HepG2 (cell line): ENCODE measurements at places on chromosomes 7 and 10.

- no peak for DNase-seq
Observed at GRCh38 chr7:30920021-30920583, 8.4 kb downstream of the AQP1 start.

DNA sequence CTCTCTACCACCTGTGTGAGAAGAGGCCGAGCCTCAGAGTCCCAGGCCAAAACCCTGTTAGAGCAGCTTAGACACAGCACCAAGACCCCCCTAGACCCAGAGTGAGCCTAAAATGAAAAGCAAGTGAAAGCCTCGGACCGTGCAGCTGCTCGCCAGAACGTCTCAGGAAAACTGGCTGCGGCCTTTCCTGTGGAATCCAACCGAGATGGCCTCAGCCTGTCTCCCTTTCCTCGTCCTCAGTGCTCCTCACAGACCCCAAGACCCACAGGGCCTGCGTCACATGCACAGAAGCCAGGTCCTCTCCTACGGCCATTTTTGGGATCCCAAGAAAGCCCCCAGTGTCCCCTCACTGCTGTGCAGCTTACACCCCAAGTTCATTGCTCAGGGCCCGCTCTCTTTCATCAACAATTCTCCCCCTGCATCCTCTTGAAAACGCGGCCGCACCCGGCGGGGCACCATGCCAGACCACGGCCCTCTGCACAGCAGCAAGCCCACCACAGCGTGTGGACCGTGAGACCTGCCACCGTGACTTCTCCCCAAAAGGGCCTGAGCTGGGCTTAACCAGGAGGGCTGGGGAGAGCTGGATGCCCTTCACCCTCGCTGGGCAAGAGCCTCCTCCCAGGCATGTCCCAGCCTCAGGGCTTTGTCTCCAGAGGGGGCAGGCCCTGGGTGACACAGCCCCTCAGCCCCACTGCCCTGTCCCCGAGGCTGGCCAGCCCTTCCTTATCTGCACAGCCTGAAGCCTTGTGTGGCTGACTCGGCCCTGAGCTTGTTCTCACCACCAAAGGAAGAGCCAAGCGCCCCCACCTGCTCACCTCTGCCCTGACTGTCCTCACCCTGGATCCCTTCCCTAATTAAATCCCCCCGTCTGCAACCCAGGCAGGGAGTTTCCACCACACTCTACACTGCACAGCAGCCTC, 142.9 kb downstream of the PTPRN2 start:
- DNase-seq = no peak

- no peak for DNase-seq
Observed at GRCh38 chr10:109592391-109592790, 330.9 kb downstream of the XPNPEP1 start.

GRCh38 chr10:78691301-78692030, 377.3 kb upstream of the ZMIZ1 start:
- no peak for DNase-seq

DNA sequence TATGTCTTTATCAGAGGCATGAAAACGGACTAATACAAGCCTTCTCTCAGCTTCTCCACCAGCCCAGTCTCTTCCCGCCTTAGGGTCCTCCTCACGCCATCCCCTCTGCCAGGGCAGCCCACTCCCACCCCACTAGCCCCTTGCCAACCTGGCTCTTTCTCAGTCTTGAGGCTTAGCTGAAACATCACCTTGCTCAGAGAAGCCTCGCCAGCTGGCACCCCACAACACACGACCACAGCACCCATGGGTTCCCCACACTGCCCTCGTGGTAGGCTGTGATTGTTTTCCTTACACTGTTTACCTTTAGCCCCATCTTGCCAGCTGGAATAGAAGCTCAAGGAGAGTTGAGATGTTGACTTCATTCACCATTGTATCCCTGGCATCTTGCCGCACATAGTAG, 44.4 kb downstream of the GPAM start:
- no peak for DNase-seq

DNA sequence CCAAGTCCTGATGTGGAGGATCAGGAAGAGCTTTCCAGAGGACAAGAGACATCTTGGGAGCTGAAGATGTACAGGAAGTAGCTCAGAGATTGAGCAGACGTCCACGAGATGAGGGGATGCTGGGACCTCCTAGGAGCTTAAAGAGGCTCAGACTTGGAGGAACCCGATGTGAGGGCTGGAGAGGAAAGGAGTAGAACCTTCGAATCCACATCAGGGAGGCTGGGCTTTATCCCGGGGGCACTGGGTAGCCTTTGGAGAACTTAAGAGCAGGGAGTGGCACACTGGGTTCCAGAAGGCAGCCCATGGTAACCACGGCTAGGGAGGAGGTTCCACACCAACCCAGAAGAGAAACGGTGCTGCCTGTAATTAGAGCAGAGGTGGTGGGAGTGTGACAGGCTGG, 10.8 kb downstream of the PRKCQ start:
- no peak for DNase-seq

DNA sequence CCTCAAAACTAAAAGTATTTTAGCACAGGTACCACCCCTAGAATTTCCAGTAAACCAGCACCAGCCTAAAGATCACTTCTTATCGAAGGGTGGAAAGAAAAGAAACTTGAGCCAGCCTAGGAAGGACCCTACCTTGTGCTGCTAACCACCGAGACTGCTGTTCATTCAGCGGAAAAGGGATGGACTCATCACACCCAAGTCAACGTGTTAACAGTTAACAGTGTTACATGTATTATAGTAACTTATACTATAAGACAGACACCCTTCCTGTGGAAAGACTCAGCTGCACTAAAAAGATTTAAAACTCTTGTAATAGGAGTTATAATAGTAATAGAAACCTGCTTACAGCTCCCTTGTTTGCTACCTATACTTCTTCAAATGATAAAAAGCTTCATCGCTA, 39.8 kb downstream of the MINDY4 start:
- no peak for DNase-seq

DNA sequence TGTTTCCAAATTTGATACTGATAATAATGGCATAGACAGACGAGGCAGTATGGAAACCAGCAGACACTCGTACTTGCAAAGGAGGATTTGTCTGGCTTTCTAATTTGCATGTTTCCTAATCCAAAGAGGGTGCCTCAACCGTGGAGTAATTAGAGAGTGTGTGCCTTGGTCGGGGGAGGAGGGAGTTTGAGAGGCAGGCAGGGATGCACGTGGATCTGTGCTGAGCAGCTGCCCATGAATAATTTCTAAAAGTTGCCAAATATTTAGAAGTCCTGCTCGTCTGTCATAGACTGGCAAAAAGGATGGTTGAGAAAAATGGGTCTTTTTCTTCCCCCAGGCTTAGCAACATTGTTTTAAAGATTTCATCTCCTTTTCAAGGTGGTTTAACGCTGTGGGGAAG, 69.4 kb downstream of the PTPRE start:
- DNase-seq = no peak

- no peak for DNase-seq
Observed at GRCh38 chr7:130951303-130951975, 217.4 kb upstream of the KLF14 start.

GRCh38 chr10:122655524-122656307, 43.9 kb downstream of the C10orf120 start:
- no peak for DNase-seq

- no peak for DNase-seq
Observed at GRCh38 chr10:6978187-6978627, 398.1 kb upstream of the PRKCQ start.

- DNase-seq = no peak
Observed at GRCh38 chr10:80649183-80649582, 111.5 kb downstream of the SH2D4B start.

DNA sequence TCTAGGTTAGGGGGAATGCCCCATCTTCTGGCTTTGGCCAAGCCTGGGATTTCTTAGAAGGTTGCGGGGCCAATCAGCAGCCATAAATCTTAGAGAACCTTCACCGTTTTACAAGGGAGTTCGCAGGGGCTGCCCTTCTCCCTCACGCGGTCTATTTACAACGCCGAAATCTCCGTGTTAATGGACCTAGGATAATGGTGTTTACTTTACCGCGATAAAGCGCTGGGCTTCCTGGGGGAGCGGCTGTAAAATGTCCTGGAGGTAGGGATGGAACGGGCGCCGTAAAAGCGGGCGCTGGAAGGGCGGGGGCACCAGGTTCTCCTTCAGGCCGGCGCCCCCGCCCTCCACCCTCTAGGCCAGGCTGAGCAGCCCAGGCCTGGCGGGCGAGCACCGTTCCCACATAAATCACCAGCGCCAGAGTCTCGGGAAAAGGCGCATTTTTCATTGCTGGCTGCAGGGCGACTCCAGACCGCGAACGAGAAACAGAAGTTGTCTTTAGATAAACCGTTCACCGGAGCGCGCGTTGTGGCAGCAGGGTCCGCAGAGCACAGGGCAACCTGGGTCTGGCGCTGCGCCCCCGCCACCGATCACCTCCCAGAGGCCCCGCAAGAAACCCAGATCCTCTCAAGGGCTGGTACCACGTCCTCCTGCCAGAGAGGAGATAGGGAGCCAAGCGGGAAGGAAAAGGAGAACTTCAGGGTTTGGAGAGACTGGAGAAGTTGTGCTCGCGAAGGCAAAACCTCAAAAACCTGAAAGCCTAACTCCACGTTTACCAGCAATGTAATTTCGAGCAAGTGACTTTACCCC, 12.5 kb upstream of the NKX2-3 start:
- no peak for DNase-seq

DNA sequence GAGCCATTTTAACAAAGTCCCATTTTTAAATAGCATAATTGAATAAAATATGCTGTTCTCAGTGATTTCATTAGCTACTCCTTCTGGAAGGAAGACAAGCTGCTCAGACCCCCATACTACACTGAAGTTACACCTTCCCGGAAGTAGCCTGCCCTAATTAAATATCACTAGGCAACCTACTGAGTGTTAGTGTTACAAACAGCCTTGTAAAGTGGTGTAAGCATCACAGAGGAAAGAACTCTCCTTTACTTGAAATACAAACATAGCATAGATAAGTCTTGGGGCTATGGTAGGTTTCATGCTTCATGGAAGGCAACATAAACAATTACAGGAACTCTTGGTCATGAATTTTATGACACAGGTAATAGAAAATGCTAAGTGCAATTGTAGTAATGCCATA, 43.4 kb upstream of the PTN start:
- DNase-seq = no peak

DNA sequence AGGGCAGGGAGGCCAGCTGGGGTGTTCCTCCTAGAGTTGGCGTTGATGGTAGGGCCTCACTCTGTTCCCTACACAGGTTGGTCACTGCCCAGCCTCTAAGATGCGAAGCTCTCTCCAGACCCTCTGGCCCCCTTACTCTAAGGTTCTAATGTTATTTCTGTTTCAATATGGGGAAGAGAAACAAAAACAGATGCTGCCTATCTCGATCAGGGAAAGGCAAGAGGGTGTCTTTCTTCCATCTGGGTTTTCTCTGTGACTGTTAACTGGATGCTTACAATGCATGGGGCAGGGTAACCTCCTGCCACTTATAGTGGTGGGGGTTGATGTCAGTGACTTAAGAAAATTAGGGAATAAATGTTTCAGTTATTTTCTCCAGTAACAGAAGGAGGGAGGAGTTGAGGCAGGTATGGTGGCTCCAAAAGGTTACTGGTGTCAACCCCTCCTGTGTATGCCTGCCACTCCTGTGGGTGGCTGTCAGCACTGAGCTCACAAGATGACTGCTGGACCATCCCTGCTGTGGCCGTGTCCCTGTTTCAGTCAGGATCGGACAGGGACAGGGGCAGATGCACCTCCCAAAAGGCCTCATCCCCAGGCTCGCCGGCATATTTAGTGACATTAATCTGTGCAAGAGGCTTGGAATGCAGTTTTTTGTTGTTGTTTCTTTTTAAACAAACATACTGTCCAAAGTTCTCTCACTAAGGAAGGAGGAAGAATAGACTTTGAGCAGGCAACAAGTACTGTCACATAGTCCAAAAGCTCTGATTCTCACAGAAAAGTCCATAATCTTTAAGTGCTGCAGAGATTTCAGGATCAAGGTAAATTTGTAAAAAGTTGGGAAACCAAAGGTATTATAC, 39.6 kb upstream of the SYPL1 start:
- no peak for DNase-seq

DNA sequence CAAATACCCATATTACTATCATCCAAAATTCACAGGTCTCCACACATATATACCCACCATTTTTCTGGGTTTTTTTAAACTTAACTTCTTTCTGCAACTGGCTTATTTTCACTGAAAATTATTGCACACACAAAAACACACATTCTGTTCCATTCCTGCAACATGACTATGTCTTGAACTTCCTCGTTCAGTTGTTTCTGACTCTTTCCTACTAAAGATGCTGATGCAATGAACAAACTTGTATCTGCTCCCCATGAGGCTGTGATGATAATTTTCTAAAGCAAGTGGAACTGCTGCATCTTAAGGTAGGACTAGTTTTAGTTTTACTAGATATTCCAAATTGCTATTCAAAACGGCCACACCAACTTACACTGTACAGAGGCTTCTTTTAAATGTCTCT, 77.7 kb downstream of the OSBPL3 start:
- no peak for DNase-seq

DNA sequence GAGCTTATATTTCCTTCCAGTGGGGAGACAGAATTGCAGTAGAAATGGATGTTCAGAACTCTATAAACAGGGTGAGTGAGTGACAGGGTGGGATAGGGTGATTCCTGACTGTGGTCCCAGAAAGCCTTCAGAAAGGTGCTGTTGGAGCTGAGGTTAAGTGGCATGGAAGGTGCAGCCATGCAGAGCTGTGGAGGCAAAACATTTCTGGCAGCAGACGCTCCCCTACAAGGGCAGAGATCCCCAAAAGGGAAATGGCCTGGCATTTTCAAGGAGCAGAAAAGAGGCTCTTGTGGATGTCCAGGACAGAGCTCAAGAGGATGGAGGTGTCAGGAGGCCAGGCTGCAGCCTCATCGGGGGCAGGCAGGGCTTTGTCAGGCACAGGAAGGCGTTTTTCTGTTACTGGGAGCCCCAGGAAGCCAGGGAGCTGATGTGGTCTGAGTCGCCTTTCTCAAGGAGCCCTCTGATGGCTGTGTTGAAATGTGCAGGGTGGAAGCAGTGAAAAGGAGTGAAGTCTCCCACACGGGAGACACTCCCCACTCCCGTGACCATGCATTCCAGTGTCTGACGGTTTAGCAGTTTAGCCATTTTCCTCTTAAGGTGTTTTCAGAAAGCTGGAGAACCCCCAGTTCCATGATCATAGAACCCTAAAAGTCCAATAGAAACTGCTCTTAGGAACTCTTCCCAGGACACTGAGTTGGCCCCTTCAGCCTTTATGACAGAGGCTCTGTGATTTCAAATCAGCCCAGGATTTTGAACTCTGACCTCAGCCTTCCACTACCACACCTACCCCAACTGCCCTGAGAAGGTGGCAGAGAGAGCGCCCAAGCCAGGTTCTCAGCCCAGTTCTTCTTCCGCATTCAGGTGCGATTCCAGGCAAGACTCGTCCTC, 96.2 kb downstream of the C10orf105 start:
- DNase-seq = no peak

GRCh38 chr10:128263891-128264688, 137.9 kb upstream of the MKI67 start:
- peak; percentile 23 for DNase-seq

DNA sequence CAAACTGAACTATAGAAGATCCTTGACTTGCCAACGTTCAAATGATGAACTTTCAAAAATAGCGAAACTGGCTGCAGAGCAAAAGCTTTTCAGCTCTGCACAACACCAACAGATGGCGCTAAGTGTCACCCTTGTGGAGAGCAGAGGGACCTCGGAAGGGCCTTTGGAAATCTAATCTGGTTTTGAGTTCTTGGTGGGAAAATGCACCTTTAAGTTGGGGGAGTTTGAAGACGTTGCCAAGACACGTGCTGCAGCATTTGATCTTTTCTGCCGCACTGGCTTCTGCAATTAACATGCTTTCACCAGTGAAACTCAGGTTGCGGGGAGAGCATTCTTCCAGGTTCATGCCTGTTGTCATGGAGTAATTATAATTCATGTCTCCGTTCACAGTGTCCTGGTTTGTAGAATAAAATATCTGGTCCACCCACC, 26.3 kb upstream of the WDR11 start:
- peak; percentile 51 for DNase-seq
